Activated T-cell treated with anti-CD3 and anti-CD28 coated beads, Interleukin-2, amount 50 U/mL, for 48 hours (primary cell): ENCODE measurements at places on chromosomes 12 and 14.

DNA sequence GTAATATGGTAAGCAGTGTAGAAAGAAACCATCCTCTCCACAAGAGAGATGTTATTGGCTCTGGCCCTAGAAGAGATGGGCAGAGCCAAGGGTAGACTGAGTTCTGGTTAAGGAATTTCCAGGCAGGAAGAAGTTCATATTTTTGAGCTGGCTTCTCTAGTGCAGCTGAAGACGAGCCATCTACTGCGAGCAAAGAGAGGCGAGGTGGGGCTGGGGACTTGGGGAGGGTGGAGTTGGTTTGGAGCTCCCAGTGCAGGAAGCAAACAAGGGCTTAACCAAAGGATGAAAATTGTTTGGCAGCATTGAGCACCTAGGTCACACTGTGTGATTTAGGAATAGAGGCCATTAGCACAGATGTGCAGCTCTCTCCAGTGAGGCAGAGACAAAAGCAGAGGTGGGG lies 239.6 kb downstream of the ZFP36L1 start:
- DNase-seq = no peak

DNA sequence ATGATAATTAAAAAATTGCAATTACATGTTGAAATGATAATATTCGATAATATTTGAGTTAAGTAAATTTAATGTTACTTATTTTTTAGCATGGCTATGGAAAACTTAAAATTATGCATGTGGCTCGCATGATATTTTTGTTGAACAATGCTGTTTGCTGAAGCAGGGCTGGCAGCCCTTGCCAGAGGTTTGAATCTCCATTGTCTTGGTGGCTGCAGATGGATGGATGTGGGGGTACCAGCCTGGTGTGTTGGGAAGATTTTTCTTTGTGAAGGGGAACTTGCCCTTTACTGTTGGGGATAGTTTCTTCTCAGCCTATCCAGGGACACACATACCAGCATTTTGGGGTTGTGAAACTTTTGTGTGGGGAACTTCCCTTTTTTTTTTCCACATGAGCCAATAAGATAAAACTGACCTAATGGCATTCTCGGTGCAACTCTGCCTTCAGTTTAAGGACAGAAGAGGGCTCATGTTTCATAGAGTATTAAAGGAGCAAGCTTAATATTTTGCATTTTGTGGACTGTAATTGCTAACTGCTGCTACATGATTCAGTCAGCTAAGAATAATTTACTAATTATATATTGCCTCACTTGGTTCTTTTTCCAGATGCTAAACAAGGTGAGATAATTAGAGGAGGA lies 8.8 kb downstream of the RASSF3 start:
- DNase-seq = no peak

DNA sequence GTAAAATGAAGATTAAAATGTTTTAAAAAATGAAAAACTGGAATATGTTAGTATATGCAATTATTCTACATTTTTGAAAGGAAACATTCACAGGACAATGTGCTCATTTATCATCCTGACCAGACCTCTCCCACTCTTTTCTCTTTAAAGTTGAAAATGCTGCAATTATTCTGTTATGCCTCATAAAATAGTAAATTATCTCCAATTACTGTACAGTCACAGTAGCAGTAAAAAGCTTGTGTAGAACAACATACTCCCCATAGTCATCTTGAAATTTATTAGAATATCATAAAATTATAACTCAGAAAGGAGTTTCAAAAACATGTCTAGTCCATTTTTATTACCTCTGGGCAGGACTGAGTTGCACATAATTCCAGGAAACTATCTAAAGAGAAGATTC lies 250.3 kb downstream of the SYT1 start:
- no peak for DNase-seq

DNA sequence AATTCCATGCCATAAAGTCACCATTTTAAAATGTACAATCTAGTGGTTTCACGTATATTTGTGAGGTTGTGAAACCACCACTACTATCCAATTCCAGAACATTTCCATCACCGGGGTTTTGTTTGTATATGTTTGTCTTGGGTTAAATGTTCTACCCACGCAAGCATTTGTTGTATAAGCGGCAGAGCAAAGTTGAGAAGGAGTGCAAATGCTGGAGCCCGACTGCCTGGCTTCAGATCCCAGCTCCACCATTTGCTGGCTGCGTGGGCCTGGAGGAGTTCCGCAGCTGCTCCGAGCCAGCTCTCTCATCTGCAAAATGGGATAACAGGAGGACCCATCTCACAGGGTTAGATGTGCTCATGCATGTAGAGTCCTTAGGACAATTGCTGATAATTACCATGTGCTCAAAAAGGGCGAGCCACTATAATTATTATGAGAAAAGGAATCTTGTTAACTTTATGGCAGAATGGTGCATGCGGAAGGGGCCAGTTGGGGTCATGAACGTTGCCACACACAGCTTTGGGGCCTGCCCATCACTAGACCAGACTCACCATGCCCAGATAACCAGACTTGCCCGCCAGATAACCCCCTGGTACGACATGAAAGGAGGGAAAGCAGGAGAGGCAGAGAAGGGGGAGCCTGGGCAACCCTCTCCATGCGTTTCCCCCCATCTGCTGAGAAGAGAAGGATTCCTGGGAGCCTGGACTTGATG lies 6.4 kb downstream of the ACTN1 start:
- DNase-seq = no peak

DNA sequence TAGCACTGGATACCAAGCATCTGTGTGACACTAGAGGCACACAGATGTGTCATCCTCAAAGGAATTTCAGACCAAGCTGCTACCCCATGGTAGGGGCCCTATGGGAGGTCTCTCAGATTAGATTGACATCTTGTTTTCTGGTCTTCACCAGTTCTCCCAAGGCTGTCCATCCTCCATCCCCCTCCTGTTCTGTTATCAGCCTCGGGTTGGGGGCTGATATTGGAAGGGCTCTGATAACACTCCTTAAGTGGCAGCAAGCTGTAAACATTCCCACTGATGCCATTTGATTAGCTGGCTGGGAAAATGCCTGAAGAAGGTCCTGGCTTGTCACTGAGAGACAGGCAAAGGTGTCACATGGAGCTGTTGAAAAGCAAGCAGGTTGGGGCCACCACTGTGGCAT lies 185.9 kb upstream of the RBM19 start:
- DNase-seq = no peak

GRCh38 chr12:124632519-124632984 lies 65.1 kb upstream of the NCOR2 start:
- no peak for DNase-seq

GRCh38 chr12:2794191-2794735 lies 507 bp upstream of the FKBP4 start:
- DNase-seq = peak; percentile 46

- no peak for DNase-seq
Measured at GRCh38 chr14:90871605-90872233, 55.5 kb upstream of the TTC7B start.

- DNase-seq = peak; percentile 43
Measured at GRCh38 chr12:56581418-56582145, 48.5 kb downstream of the BAZ2A start.

GRCh38 chr12:92506891-92507290 lies 195.9 kb upstream of the PLEKHG7 start:
- no peak for DNase-seq

GRCh38 chr12:32025906-32026305 lies 66.7 kb downstream of the RESF1 start:
- DNase-seq = peak; percentile 54

- DNase-seq = no peak
Measured at GRCh38 chr12:89899651-89900050, 191.0 kb upstream of the ATP2B1 start.

GRCh38 chr14:87898301-87898700 lies 94.7 kb downstream of the GALC start:
- DNase-seq = no peak

- DNase-seq = no peak
Measured at GRCh38 chr14:72550513-72550912, 343.4 kb downstream of the DPF3 start.

DNA sequence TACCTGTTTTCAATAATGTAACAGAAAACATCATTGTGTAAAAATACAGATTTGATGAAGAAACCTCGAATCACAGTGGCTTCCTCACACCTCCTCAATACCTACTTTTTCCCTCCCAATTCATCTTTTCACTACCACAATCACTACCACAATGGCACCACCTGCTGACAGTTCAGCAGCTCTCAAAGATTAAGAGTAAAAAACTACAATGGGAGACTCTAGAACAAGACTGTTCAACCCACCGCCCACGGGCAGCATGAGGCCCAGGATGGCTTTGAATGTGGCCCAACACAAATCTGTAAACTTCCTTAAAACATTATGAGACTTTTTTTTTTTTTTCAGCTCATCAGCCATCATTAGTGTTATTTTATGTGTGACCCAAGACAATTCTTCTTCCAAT lies 15.2 kb downstream of the MED6 start:
- peak; percentile 36 for DNase-seq

- DNase-seq = no peak
Measured at GRCh38 chr12:84455598-84455997, 457.0 kb downstream of the SLC6A15 start.
